ENCODE measurements at places on chromosomes 7 and 10. TPM values are rescaled to one million over a fixed set of nuclear protein-coding genes. Genes with fewer than 3 reads are reported as not detected.

GRCh38 chr10:59580026-59580863 lies 129.4 kb downstream of the SLC16A9 start:
- H3K36me3 ChIP-seq, result no peaks in the 10 kb centered on the region
- H3K4me3 ChIP-seq, result no peak overlapping the region
- H3K27me3 ChIP-seq, result no peaks in the 10 kb centered on the region
- no peaks in the 10 kb centered on the region for H3K4me1 ChIP-seq

DNA sequence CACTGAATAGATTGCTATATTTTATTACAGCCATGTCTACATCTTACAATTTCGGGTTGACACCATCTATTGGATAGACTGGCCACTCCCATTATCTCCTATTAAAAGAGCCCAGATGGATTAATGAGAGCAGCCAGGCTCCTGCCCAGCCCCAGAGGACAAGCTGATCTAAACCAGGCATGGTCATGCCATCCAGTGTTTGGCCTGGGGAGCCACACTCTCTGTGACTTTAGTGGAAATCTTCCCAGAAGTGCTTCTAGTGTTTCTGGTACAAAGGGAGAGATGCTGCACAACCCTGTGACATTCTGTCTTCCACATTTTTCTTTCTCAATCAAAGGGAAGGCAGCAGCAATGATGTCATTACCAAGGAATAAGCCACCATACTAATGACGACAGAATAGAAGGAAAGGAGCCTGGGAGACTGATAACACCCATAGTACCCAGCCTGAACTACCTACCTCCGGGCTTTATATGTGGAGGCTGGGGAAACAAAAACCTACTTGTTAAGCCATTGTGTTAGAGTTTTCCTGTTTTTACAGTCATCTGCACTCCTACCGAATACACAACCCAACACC lies 5.0 kb downstream of the NEBL start:
- H3K4me1 ChIP-seq, result no peaks in the 10 kb centered on the region
- DNase-seq, result no peak
- no peaks in the 10 kb centered on the region for H3K27me3 ChIP-seq
- H3K27ac ChIP-seq, result no peak overlapping the region
- no peaks in the 10 kb centered on the region for H3K36me3 ChIP-seq

DNA sequence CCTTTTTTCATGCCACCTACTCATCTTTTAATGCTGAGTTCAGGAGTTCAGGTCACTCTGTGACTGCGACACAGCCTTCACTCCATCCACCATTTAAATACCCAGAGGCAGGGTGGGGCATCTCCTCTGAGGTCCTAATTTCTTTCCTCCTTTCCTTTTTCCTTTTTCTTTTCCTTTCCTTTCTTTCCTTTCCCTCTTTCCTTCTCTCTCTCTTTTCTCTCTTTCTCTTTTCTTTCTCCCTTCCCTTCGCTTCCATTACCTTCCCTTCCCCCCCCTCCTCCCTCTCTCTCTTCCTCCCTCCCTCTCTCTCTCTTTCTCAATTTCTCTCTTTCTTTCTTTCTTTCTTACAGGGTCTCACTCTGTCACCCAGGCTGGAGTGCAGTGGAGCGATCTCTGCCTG lies 145.9 kb upstream of the SVIL start:
- DNase-seq, result no peak
- no peaks in the 10 kb centered on the region for H3K4me1 ChIP-seq
- H3K4me3 ChIP-seq, result no peak overlapping the region
- H3K36me3 ChIP-seq, result no peaks in the 10 kb centered on the region
- no peak overlapping the region for H3K27ac ChIP-seq

GRCh38 chr7:139827042-139827441 lies 2.0 kb upstream of the TBXAS1 start:
- no peak overlapping the region for H3K27ac ChIP-seq
- H3K36me3 ChIP-seq, result no peaks in the 10 kb centered on the region
- no peaks in the 10 kb centered on the region for H3K27me3 ChIP-seq
- H3K4me3 ChIP-seq, result no peak overlapping the region

DNA sequence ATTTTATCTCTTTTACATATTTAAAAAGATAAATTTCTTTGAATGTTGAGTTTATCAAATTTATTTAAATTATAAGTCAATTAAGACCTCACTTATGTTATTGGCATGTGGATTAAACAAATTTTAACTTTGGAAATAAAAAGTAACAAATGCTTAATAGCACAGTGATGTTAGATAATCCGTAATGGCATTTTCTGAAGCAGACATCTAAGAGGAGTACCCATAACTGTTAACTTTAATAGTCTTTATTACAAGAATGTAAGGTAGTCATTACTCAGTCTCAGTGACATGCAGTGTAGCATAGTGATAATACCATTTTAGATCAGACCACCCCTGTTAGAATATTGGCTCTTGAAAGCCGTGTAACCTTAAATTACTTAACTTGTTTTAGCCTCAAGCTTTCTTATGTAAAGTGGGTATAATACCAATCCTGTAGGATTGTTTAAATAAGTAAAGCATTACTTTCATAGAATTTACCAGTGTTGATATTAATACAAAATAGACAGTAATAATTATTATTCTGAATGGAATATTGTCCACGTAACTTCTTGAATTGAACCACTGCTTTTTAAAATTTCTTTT lies 4.3 kb downstream of the PHYHIPL start:
- H3K27me3 ChIP-seq, result no peaks in the 10 kb centered on the region
- no peak overlapping the region for H3K27ac ChIP-seq
- no peak overlapping the region for H3K4me3 ChIP-seq
- H3K36me3 ChIP-seq, result no peaks in the 10 kb centered on the region

GRCh38 chr7:26370011-26370410 lies 78.3 kb downstream of the SNX10 start:
- DNase-seq, result no peak
- no peak overlapping the region for H3K27ac ChIP-seq
- H3K27me3 ChIP-seq, result peaks cover 16% of the 10 kb centered on the region
- H3K4me1 ChIP-seq, result peaks cover 8% of the 10 kb centered on the region
- H3K36me3 ChIP-seq, result peaks cover 9% of the 10 kb centered on the region
- no peak overlapping the region for H3K4me3 ChIP-seq

Gene ZNF12
- total RNA-seq, result 54.5 TPM

Gene XRCC2
- total RNA-seq, result 13.8 TPM

Gene ERVW-1
- 0.24 TPM for total RNA-seq
